ENCODE measurements at places on chromosomes 12 and 14.
A peak's percentile ranks its signal among the peaks of the same experiment; 100 is the strongest.

DNA sequence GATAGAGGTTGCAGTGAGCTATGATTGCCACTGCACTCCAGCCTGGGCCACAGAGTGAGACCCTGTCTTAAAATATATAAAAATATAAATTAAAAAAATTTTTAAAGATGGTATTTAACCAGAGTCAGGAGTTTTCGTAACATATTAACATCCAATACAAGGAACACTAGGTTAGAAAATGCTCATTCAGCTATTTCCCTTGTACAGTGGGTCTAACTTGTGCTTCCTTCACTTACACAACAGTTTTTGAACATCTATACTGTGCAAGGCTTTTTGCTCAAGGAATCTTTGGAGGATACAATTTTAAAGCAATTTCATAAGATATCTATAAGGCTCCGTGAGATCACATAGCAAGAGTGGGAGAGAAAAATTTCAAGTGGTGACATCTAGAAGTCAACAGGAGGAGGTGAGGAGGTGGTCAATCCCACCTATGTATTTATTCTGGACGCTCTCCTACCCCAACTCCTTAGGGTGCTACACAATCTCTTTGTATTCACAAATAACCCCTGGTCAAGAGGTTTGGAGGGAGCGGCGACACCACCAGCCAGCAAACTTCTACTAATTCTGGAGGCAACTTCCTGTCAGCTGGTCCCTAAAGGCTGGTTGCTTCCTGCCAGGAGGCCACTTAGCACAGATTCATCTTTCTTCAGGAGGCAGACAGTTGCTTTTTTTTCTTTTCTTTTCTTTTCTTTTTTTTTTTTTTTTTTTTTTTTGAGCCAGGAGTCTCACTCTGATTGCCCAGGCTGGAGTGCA is 22.2 kb downstream of the DUSP16 start:
- DNase-seq, result no peak

GRCh38 chr14:93926873-93927799 is at the start of gene FAM181A:
TSS of gene FAM181A (plus strand) at chr14:93927344. CDS start at chr14:93928286, 942 bp downstream.
- no peak for DNase-seq

DNA sequence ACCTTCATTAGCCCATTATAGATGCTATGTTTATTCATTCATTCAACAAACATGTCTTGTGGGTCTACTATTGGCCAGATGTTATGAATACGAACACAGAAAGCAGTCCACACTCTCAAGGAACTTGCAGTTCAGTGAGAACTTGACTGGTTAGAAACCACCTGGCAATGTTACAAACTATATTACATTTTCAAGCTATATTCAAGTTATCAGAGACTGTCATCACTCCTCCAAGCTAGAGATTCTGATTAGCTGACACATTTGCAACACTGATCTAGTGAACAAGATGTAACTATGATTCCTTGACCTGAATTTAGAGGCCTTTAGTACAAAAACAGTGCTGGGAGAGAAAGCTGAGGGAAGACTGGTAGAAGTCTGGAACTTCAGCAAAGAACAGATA is 170.7 kb upstream of the EEA1 start:
- DNase-seq, result no peak

DNA sequence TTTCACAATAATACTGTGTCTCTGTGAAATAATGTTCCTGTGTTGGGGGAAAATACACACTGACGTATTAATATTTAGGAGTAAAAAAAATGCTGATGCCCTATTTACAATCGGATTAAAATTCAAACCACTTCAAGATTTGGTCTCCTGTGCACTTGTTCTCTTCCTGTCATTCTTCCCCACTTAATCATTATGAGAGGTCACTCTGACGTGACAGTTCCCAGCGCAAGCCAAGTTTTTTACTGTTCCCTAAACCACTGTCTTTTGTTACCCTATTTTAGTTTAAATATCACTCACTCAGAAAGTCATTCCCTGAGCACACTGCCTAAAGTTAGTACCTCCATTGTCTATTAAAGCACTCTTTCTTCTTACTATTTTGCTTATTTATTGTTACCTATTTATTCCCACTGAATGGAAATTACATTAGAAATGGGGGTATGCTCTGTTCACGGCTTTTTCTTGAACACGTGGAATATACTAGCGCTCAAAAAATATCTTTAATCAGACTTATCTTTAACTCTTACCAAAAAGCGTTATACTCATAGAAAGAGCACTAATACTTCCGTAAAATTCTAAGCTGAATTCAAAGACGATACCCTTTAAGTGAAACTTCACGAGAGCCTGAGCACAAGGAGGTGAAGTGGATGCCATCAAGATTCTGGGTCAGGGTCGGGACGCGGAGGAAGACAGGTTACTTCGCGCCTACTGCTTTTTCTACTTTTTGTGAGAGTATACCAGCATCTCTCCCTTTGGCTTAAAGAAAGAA is 670 bp upstream of the PSMA3 start:
- no peak for DNase-seq

- no peak for DNase-seq
These were observed 142.6 kb upstream of the OTX2 start for GRCh38 chr14:56952766-56953473.

- DNase-seq, result no peak
These were observed 18.7 kb upstream of the NOS1 start for GRCh38 chr12:117380083-117380482.

GRCh38 chr12:22356231-22356630 is 21.7 kb upstream of the ST8SIA1 start:
- no peak for DNase-seq

DNA sequence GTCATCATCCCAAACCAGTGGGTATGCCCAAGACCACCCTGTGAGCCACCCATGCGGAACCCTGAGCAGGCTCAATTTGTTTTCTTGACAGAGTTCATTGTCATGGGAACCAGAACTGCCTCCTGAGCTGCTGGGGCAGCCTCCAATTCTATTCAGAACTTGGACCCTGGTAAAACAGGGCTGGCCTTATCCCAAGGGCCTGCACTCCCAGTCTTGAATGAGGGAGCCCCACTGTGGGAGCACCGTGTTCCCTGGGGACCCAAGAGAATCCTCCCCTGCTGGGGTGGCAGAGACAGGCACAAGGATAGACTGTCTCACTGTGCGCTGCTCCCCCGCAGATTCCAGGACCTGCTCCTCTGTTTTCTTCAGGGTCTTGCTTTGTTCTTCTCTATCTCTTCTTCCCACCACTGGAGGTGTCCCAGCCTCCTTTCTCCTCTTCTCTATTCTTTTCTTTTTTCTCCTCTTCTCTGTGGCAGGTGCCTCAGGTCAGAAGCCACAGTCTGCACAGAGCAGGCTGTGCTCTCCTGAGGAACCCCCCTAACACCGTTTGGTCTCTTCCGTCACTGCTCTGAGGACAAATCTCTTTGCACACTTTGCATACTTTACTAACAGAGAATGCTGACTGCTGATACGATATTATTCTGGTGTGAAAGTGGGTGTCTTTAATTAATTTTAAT is 31.2 kb upstream of the CHPT1 start:
- no peak for DNase-seq

DNA sequence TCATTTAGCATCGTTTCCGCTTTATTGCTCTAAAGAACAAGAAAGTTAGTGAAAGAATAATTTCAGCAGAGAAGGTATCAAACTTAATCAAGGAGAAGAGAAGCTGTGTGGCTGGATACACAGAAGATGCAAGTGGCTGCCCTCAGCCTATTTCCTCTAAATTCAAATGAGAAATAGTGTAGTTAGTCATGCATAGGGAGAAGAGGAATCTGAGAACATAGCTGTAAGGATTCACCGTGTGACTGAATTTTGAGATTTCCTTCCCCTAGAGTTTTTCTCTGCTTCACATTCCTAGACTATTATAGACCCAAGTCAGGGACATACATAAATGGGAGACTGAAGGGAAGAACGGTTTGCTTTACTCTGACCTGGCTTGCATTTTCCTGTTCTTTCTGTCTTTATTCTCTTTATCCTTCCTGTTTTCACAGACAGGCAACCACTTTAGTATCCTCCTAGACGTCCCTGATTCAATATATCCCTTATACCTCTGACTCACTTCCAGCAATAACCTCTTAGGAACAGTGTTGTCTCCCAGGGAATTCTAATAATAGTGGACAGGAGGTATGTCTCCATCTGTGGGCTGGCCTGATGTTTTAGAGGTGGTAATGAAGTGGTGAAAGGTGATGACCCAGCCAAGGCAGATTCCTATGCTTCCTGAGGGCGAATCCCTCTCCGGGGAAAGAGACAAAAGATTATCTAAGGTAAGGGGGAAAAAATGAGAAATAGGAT is 7.0 kb downstream of the RNASE10 start:
- no peak for DNase-seq

GRCh38 chr12:99476956-99477355 is 170.6 kb upstream of the GARIN6 start:
- DNase-seq, result no peak

DNA sequence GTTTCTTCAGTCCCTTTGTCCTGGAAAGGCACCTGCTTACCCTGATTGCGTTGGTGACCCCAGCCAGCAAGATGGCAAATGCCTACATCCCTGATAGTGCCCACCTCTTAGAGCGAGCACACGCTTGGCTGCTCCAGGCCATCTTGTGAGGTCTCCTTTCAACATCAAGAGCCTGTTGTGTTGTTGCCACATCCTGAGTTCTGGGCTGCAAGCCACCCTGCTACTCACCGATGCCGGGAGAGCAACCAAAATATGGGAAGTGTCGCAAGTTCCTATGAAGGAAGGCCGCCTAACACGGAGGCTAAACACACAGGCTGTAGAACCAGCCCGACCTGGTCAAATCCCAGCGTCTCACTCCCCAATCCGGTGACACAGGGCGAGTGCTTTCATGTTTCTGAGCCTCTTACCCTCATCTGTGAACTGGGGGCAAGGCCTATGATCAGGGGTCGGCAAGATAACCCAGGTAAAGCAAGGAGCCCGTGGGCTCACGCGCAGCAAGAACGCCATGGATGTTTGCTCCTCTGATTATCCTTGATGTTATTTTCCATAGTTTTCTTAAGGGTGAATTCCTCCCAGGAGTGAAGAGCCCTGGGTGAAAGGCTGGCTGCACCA is 98.4 kb downstream of the LGMN start:
- peak; percentile 84 for DNase-seq

DNA sequence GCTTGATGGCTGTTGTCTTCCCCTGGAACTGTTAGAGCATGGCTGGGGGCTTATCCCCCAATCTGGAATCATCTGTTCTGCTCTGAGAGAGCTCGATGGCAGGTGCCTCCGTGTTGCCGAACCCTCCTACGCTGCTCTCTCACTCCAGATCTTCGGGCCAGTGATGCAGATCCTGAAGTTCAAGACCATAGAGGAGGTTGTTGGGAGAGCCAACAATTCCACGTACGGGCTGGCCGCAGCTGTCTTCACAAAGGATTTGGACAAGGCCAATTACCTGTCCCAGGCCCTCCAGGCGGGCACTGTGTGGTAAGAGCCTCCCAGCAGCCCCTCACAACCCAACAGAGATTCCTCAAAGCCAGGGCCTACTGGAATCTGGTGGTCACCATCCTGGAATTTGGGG is 33.0 kb downstream of the ALDH2 start:
- no peak for DNase-seq

- peak; percentile 71 for DNase-seq
These were observed 47.2 kb upstream of the PLEKHG3 start for GRCh38 chr14:64656986-64657385.

Data from AG20443 (cell line).